ENCODE measurements at places on chromosomes 4 and X.
A peak's percentile ranks its signal among the peaks of the same experiment; 100 is the strongest.

- DNase-seq: no peak
These were observed 518 bp downstream of the PRDM8 start for GRCh38 chr4:80197601-80198440.

GRCh38 chr4:156475322-156475721, 496.3 kb downstream of the PDGFC start:
- peak; percentile 88 for DNase-seq

DNA sequence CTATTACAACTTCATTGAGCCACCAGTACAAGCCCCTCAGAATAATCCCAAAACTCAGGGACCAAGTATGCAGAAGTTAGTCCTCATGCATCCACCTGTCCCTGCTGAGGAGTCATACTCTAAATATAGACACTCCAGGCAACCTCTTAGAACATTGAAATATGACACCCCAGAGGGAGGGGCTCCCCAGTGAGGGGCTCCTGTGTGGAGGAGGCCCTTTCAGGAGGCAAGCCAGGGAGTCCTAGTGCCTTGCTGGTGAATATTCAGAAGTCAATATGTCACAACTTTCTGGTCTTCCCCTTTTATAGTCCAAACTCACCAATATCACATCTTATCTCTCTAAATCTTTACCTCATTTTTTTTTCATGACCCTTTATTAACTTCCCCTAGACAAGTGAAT, 1.6 kb upstream of the ARMCX6 start:
- no peak for DNase-seq

GRCh38 chrX:155761185-155761584, 120.0 kb upstream of the VAMP7 start:
- no peak for DNase-seq

DNA sequence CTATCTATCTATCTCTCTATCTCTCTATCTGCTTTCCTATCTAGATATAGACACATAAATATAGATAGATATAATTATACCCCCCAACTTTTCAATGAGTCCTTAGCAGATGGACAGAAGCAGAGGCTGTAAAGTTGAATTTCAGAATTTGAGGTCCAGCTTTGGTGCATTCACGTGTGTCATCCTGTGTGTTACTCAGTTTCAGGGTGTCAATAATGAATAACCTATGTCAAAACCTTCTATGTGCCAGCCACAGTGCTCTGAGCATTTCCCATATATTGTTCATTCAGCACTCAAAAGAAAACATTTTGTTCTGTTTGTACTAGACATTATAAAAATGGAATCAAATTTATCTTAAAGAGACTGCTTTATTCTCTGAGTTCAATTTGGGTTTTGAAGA, 310.0 kb downstream of the ARHGAP24 start:
- no peak for DNase-seq

- peak; percentile 36 for DNase-seq
These were observed 56.2 kb downstream of the PROM1 start for GRCh38 chr4:16027626-16028025.

GRCh38 chr4:17165286-17165685, 266.8 kb upstream of the LDB2 start:
- peak; percentile 10 for DNase-seq

DNA sequence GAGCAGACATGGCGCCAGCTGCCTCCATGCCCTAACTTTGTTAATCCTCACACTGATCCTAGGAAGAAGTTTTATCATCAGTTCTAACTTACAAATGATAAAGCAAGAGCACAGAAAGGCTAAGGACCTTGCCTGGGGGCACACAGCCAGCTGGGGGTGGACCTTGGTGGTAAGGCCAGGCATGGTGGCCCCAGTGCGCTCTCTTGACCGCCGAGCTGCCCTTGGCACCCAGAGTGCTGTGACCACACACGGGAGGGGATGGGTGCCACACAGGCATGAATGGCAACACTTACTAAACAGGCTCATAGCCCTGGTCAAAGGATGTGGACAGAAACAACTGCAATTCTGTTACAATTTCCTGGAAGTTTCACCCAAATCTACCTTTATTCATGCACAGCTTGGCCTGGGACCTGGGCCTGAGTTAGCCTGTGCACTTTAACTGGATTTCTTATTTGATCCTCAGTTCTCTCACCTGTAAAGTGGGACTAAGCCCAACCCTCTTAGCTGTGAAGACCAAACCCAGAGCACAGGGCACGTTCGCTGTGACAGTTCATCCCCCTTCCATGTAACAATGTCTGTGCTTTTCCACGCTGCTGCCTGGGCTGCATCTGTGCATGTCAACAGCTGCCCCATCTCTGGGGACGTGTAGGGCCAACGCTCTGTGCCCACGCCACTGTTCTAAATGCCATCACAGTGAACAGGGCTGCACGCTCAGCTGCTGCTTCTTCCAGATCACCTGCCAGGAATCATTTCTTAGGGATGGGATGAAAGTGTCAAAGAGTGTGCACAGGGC, 44.8 kb downstream of the ACOX3 start:
- no peak for DNase-seq

- peak; percentile 65 for DNase-seq
These were observed 40.4 kb upstream of the TLR2 start for GRCh38 chr4:153643406-153644383.

- DNase-seq: peak; percentile 60
These were observed 15.0 kb upstream of the MSMO1 start for GRCh38 chr4:165312506-165312905.

- peak; percentile 23 for DNase-seq
These were observed 72.5 kb downstream of the C4orf46 start for GRCh38 chr4:158599150-158599549.

- DNase-seq: peak; percentile 91
These were observed 173.0 kb upstream of the PCDH18 start for GRCh38 chr4:137705171-137705783.

- no peak for DNase-seq
These were observed 190.9 kb upstream of the GATB start for GRCh38 chr4:151951671-151952050.

- no peak for DNase-seq
These were observed 1.1 kb upstream of the CHST7 start for GRCh38 chrX:46572340-46572936.

- DNase-seq: peak; percentile 89
These were observed 16.2 kb upstream of the FHL1 start for GRCh38 chrX:136130931-136131833.

DNA sequence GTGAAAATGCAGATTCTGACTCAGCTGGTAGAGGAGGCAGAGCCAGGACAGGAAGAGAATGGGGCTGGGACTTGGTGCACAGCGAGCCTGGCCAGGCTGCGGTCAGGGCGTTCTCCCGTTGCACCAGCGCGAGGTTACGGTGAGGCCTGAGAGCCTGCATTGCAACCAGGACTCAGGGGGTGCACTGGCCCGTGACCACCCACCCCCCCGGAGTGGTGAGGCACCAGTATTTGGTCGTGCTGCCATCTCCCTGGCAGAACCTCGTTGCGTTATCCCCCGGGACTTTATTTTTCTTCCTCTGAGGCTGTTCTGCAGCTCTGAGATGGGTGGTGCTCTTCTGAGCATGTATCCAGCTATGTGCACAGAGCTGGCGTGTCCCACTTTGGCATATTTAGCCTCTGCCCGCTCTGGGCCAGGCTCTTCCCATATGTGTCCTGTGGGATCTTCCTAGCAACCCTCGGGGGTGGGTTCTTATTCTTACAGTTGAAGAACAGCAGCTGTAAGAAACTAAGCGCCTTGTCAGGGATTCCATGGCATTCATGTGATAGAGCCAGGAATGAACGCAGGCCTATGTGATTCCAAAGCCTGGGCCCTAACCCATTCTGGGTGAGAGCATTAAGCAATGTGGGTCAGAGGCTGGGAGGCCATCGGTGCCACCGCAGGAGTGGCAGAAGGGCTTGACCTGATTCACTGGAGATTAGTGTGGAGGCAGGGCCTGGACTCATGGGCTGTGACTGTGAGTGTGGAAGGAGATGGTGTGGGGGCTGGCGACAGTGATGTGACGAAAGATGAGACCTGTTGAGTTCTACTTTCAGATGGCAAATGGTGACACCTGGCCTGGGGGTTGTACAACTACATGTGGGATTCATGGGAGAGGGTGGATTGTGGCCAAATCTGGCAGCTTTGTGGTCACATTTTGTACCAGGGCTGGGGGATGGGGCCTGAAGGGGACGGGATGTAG, 3.1 kb downstream of the TADA2B start:
- DNase-seq: no peak

GRCh38 chrX:100654261-100654660, 10.3 kb downstream of the SRPX2 start:
- DNase-seq: peak; percentile 51

GRCh38 chr4:149889991-149890390, 74.3 kb upstream of the IQCM start:
- no peak for DNase-seq

DNA sequence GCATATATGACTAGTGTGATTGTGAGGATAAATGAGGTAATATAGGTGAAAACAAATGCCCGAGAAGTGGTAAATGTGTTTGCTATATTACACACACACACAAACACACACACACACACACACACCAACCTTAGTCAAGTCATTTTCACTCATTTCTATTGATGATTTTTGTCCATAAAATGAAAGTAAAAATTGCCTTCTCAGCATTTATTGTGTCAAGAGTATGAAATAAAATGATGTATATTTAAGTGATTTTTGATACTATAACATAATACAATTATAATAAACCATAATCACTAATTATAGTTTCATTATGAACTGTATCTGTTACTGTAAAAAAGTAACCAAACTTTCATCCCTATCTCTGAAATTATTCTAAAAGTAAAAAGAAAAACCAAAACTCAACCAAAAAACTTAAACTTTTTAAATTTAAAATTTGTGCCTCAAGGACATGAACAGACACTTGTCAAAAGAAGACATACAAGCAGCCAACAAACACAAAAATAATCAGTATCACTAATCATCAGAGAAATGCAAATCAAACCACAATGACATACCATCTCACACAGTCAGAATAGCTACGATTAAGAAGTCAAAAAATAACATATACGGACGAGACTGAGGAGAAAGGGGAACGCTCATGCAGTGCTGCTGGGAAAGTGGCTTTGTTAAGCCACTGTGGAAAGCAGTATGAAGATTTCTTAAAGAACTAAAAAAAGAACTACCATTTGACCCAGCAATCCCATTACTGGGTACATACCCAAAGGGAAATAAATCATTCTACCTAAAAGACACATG, 601.0 kb downstream of the TMA16 start:
- no peak for DNase-seq
